ENCODE measurements at places on chromosomes 6 and 20.
A peak's percentile ranks its signal among the peaks of the same experiment; 100 is the strongest.

DNA sequence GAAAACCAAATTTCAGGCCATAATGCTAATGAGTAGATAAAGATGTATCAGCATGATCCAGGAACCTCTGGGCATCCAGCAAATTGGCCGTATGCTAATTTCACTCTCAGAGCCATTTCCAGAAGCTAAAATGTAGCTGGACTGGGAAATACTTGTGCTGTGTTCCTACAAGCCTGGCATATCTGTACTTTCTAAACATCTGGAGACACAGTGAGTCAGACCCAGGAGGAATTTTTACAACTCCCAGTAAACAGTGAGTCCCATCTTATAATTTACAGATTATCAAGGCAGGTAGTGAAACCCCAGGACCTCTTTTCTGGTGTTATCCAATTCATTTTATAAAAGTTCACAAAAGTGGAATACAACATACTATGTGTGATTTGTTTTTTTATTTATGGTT, 683.0 kb upstream of the ADGRB3 start:
- no peak for DNase-seq

DNA sequence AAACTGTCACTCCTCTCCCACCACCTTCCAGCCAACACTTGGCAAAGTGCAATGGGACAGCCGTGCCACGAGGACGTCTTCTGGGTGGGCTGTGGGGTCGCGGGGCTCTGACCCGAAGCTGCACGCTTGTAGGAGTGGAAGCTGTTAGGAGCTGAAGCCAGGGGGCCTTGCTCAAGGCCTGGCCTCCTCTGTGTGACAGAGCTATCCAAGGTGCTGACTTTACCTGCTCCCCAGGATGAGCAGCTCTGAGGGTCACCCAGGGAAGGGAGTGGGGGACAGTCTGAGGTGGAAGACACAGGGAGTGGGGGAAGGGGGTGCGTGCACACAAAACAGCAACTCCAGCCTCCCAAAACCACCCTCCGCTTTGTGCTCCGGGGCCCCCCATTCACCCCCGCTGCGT, 17.5 kb upstream of the CHRNA4 start:
- no peak for DNase-seq

- no peak for DNase-seq
Measured at GRCh38 chr20:58828136-58828535, 22.6 kb downstream of the GNAS-AS1 start.

- DNase-seq: no peak
Measured at GRCh38 chr6:98579079-98579478, 255.3 kb upstream of the POU3F2 start.

- no peak for DNase-seq
Measured at GRCh38 chr6:22682979-22683378, 113.6 kb downstream of the HDGFL1 start.

DNA sequence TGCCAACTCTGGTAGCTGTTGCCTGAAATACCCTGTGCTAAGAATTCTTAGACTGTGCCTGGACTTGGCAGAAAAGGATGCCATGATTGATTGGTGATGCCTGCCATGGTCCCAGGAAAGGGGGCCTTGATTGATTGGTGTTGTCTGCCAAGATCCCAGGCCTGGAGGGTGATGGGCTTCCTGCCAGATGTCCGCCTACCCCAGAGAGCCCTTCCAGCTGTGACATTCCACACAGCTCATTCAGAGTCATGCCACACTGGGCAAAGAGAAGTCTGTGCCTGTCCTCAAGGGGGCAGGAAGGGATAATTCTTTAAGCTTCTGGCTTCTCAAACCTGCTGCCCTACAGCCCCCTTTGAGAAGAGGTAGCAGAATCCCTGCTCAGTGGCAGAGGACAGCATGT, 24.6 kb downstream of the RIMS4 start:
- no peak for DNase-seq

- no peak for DNase-seq
Measured at GRCh38 chr6:125444006-125444923, 142.5 kb upstream of the HDDC2 start.

DNA sequence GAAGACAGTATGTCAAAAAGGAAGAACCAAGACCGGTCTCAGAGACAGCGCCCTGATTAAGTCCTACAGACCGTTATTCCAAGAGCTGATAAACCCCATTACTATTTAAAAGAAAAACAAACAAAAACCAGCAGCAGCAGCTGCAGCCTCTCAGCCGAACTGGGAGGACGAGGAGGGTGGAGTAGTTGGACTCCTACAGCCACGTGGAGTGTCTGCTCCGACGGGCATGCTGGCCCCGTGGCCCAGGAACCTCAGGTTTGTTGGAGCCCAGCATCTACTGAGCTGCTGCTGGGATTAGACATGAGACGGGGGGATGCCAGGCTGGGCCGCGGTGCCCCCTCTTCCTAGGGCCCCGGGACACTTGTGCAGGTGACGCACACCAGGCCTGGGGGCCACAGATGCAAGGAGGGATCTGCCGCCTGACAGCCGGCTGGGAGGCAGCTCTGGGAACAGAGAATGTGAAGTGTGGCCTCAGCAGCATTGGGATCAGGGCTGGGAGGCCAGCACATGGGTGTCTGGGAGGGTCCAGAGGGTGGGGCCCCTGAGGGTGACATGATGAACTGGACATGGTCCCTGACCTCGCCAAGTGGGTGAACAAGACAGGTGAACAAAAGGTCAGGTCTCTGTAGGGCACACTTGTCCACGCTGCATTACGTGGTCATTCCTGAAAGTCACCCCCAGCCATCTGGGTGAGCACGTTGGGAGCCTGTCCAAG, 2.9 kb upstream of the ZBTB46 start:
- DNase-seq: no peak

- DNase-seq: peak; percentile 65
Measured at GRCh38 chr20:46359233-46359751, 47.1 kb downstream of the ELMO2 start.

GRCh38 chr6:162343936-162344645, 383.5 kb downstream of the PRKN start:
- no peak for DNase-seq

GRCh38 chr20:7744411-7744810, 195.8 kb downstream of the HAO1 start:
- DNase-seq: no peak

GRCh38 chr20:60261333-60261732, 303.1 kb downstream of the CDH26 start:
- DNase-seq: peak; percentile 48

GRCh38 chr6:140414966-140415620, 1040.6 kb upstream of the CITED2 start:
- DNase-seq: no peak

DNA sequence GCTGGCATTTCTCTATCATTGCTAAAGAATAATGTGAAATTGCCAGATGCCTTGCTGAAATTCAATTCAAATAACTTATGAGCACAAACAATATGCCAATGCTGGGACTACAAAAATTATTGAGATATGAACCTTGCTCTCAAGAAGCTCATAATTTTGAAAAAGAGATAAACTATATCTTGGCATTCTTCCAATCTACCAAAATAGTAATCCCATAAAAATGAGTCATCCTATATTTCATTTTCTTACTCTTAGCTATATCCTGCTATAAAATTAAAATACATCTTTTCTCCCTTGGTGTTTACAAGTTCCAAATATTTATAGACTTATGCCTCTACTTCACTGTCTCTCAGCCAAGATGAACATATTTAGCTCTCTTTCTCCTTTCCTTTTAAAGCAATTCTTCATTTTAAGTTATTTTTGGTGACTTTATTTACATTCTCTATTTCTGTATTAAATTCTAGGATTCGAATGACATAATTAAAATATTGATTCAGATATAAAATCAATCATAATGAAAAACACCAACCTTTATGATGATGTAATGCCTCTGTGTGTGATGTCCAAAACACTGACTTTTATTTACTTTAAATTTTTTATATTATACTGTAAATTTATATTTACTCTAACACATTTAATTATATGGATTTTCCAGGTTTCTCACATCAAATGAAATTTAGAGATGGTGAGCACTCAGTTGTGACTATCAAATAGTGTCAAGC, 152.6 kb downstream of the CDK19 start:
- no peak for DNase-seq

DNA sequence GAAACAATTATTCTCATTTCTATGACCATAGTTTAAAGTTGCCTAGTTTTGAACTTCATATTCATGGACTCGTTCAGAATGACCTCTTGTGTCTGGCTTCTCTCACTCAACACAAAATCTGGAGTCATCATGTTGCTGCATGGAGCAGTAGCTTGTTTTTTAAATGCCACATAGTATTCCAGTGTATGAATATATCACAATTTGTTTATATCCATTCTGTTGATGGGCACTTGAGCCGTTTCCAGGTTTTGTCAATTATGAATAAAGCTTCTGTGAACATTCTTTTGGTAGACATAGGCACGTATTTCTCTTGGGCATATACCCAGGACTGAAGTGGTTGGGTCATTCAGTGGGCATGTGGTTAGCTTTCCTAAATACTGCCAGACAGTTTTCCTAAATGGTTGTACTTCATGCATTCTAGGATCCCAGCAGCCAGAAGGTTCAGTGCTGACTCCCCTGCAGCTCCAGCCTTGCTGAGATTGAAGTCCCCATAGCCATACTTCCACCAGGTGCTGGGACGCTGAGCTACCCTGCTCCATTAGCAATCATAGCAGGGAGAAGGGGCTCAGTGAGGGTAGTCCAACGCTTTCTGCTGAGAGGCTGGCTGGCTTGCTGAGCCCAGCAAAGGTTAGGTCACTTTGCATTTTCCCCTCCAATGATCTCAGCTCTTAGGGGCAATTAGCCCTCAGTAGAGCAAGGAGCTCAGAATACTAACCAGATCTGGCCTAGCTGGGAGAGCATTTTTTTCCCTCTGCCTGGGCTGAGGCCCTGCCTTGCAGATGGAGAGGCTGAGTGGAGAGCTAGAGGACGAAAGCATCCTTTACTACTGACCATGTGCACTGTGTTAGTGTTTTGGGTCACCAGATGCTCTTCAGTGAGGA, 35.7 kb upstream of the CTNNBL1 start:
- no peak for DNase-seq

- DNase-seq: no peak
Measured at GRCh38 chr6:156804402-156804801, 27.2 kb downstream of the ARID1B start.

DNA sequence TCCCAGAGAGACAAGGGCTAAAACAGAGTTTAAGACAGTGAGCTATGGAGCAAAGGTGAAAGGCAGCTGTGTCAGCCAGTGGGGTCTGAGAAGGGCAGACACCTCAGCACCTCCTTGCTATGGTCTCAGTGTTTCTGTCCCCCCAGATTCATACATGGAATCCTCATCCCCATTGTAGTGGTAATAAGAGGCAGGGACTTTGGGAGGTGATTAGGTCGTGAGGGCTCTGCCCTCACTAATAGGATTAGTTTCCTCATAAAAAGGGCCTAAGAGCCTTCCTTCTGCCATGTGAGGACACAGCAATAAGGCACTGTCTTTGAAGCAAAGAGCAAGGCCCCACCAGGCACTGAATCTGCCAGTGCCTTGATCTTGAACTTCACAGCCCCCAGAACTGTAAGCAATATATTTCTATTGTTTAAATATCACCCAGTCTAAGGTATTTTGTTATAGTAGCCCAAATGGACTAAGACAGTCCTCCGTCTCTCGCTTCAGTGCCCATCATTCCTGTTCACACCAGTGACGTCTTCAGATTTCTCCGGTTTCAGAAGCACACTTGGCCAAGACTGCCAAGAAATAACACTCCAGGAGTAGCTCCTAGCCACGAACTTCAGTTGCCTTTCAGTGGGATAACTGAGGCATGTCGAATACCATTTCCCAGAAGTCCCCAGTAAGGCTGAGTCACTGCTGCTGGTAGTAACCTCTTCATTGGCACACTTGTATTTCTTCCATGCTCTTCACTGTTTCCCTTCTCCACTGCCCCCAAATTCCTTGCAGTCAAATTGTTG, 32.8 kb downstream of the SLC13A3 start:
- DNase-seq: no peak

DNA sequence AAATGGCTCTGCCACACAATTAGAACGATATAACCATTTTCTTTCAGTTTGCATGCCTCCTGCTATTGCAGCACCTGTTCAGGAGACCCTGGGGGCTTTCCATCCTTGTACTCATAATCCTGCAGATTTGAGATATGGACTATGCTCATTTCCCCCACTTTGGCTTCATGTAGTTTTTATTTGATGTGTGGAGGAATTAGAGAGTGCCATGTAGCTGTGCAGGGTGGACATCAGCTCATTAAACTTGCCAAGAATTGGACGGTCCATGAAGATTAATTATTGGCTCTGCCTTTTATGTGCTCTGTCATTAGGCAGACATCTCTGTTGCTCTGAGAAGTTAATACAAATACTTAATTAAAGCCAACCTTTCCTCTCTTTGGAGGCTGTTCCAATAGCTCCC, 66.2 kb upstream of the CD83 start:
- DNase-seq: no peak

DNA sequence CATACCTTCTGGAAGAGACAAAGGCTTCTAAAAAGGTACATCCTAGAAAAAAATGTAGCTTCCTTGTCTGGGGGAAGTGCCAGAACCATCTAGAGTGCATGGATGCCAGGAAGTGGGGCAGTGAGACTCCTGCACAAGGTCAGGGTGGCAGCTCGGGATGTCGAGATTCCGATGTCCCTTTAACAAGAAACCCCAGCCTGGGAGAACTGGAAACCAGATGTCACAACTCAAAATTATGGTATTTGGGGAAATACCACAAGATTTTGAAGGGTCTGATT, 168.4 kb downstream of the ZDHHC14 start:
- no peak for DNase-seq

GRCh38 chr20:49288250-49288751, 10.4 kb upstream of the ZNFX1 start:
- DNase-seq: no peak

- DNase-seq: no peak
Measured at GRCh38 chr6:44829836-44830235, 442.3 kb downstream of the CDC5L start.

DNA sequence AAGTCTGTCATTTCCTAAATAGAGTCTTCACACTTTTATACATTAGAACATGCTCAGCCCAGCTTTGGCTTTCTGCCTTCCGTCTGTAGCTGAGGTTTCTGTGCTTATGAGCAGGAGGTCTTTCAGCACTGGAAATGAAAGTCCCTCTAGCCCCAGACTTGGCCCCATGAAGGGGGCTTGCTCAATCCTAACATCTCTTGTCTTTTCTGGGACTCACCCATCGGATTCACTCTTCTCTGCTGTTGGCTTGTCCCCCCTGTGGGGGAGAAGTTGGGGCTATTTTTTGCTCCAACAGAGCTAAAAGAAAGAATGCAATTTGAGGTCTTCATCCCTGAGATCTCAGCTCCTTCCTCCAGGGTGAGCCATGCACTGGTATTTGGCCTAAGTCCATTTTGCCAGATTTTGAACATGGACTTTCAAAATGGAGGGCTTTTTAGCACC, 177.7 kb downstream of the MRPL14 start:
- DNase-seq: no peak

DNA sequence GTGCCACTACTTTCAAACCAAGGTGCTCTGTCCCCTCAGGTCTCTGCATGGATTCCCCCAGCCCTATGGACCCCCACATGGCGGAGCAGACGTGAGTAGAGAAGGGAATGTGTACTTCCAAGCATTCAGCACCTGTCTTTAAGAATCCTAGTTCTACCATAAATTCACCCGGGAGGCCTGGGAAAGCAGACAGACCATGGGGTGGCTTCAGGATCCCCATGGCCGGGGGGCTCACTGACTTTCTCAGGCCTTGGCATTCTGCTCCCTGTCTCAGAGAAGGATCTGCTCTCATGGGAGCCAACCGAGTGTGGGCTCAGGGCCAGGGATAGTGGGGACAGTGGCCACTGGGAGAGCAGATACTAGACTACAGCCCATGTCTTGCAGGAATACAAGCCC, 2.3 kb downstream of the CDC25B start:
- DNase-seq: no peak
